T-cell (primary cell): ENCODE measurements at places on chromosomes 2 and 18.

- no peak for DNase-seq
Measured at GRCh38 chr2:129709001-129709955, 270.2 kb upstream of the RAB6C start.

DNA sequence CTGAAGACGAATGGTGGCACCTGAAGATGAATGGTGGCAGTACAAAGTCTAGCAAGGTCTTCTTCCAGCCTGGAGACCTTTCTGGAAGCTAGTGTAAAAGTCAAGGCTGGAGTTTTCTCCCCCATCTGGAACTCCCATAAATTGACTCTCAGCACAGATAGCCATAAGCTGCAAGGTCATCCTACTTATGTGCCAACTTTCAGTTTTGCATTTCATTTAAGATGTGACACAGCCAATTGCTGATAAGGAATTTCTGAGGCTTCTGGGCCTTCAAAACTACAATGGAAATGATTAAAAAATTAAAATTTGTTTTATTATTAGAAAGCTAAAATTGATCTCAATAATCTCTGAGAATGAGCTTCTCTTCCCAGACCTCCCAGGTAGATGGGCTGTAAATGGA lies 10.2 kb downstream of the XDH start:
- DNase-seq: no peak

DNA sequence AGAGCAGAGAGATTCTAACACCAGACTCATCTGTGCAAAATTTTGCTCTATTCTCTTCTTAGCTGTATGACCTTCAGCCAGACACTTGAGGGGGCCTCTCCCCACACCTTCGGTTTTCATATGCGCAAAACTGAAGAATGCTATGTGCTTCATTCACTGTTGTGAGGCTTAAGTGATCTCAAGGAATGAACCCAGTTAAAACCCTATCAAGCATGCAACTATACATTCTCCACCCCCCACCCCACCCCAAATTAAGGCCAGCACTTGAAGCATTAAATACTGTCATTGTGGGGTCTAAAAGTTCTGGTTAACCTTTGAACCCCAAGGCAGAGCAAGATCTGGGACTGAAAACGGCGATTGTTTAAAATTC lies 10.0 kb downstream of the PCARE start:
- no peak for DNase-seq

GRCh38 chr18:48840491-48840877 lies 110.3 kb downstream of the SMAD7 start:
- no peak for DNase-seq

- peak; percentile 98 for DNase-seq
Measured at GRCh38 chr2:128027278-128027800, 520 bp downstream of the SAP130 start.

GRCh38 chr2:30584116-30584515 lies 137.1 kb downstream of the LCLAT1 start:
- DNase-seq: no peak

- DNase-seq: no peak
Measured at GRCh38 chr2:102350137-102350793, 5.3 kb upstream of the IL18R1 start.

- no peak for DNase-seq
Measured at GRCh38 chr2:69191634-69192033, 178.7 kb downstream of the ANTXR1 start.

DNA sequence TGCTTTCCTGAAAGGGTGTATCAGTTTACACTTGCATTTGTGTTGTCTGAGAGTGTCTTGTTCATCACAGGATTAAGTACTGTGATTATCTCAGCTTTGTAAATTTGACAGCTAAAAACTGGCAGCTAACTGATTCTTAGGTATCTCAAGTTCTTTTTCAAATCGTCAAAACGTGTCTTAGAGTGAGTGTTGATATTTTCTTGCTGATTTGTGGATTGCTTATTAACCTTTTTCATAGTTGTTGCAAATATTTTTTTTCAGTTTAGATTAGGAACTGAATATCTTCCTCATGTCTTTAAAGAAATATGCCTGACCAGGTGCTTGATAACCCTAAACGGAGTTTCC lies 41.9 kb downstream of the LRRFIP1 start:
- no peak for DNase-seq

GRCh38 chr18:64806232-64806631 lies 657.3 kb upstream of the LINC00305 start:
- DNase-seq: no peak

GRCh38 chr2:160351956-160352355 lies 141.7 kb downstream of the RBMS1 start:
- DNase-seq: no peak

DNA sequence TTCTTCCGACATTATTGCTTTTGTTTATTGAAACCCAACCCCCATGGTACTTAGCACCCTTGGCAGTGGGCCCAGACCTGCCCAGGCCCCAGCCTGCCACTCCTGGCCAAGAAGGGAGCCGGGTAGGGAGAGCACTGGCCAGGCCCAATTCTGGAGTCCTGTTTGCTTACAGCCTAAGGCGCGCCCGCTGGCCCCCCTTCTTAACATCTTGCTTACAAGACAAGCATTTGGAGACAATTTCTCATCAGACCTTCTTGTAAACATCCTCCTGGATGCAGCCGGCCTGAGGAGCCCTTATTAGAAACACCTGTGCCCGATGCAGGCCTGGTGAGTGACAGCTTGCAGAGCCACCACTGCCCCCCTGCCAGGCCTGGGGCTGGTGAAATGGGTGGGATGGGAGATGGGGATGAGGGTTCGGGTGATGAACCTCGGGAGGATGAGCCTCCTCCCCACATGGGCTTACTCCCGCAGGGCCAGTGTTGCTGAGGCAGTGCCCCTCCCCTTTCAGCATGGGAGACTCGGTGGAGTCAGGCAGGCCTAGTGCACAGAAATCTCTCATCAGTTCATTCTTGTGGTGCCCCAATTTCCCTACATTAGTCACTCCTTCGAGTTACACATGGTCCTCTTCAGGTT lies 217.5 kb downstream of the CYP26B1 start:
- no peak for DNase-seq

- no peak for DNase-seq
Measured at GRCh38 chr18:79248495-79249060, 147.2 kb upstream of the NFATC1 start.

DNA sequence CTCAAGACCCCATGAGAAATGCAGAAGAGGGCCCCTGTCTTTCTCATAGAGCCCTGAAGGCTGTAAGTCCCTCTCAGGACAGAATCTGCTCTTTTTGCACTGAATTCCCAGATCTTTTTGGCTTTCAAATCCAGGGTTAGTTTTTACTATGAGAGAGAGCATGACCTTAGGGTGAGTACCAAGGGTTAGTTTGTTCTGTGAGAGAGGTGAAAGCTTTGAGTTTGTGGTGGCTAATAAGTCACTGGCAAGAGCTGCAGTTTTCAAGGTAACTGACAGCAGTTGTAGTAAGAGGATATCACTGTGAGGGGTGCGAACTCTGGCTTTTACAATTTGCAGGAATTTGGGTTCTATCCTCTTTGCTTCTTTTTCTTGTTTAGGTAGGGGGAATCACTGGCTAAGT lies 248.4 kb upstream of the KCNH7 start:
- no peak for DNase-seq

DNA sequence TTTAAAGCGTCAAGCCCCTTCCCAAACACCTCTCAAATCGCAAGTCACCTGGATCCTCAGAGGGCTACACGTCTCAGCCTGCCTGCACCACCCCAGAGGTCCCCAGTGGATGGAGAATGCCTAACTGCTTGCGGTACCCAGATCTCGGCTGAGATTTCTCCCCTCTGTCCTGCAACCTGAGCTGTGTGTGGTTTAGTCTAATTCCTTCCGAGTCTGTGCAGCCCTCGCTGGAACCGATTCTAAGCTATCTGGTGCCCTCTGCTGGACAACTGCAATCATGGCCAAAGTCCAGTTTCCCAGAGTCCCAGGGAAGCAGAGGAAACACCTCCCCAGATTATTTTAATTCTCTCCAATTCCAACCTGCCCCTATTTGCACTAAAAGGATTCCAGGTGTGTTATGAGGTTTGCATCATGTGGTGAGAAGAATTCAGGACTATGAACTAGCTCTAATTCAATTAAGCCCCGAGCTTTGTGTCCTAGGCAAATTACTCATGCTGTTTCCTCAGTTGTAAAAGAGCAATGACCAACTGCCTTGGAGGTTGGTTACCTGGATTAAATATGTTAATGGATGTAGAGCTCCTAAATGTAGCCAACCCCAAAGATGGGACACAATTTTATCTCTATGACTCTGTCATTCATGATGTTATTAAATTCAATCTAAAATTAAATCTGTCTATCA lies 276.1 kb upstream of the NCKAP5 start:
- peak; percentile 3 for DNase-seq

GRCh38 chr2:102783506-102784183 lies 21.8 kb downstream of the TMEM182 start:
- DNase-seq: no peak

DNA sequence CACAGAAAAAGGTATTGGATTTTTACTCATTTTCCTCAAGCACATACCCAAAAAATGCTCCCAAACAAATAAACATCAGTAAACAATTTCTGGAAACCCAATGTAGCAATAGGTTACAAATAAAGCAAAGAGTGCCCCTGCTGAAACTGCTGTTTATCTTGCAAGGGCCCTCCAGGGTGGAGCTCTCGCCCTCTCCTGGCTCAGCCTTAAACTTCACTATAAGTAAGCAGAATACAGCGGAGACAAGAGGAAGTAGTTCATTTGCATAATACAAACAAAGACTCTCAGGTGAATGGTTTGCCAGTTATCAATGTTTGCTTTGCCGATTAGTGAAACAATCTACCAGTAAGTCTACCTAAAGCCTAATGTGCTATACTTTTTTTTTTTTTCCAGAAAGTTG lies 437.6 kb downstream of the DLGAP1 start:
- DNase-seq: no peak

DNA sequence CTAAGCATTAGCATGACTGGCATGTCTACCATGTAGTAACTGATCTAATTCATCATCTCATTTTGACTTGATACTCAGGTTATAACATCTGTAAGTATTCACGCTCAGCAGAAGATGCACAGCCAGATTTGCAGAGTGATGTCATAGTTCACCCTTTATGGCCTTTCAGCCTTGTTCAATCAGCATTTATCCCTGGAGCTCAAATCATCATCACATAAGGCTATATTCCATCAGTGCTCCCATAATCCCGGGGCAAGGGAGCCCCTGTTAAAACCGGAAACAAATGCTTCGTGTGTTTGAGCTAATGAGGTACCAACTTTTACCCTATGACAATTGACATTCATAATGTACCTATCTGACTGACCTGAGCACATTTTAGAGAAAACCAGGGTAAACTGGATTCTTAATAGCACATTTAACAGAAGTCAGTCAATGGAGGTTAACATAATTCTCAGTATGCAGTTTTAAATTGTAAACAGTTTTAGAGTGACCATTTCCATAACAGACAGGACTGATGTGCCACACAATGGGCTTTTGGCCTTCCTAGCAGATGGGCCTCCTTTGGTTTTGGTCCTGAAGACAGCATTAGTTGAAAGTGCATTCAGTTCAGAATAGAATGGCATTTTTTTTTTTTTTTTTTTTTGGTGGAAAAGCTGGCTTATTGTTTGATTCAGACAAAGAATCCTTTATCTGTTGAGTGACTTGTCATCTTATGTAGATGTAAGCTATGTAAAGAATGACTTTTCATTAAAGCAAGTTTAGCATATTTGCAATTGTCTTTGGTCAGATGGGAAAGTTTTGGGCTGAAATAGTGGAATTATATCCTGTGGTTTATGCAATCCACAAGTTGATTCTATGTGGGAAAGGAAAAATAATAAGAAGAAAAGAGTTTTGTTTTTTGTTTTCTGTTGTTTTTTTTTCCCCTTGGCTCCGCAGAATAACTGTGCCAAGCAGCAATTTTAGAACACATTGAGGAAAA lies 866.0 kb upstream of the ACVR2A start:
- DNase-seq: no peak

DNA sequence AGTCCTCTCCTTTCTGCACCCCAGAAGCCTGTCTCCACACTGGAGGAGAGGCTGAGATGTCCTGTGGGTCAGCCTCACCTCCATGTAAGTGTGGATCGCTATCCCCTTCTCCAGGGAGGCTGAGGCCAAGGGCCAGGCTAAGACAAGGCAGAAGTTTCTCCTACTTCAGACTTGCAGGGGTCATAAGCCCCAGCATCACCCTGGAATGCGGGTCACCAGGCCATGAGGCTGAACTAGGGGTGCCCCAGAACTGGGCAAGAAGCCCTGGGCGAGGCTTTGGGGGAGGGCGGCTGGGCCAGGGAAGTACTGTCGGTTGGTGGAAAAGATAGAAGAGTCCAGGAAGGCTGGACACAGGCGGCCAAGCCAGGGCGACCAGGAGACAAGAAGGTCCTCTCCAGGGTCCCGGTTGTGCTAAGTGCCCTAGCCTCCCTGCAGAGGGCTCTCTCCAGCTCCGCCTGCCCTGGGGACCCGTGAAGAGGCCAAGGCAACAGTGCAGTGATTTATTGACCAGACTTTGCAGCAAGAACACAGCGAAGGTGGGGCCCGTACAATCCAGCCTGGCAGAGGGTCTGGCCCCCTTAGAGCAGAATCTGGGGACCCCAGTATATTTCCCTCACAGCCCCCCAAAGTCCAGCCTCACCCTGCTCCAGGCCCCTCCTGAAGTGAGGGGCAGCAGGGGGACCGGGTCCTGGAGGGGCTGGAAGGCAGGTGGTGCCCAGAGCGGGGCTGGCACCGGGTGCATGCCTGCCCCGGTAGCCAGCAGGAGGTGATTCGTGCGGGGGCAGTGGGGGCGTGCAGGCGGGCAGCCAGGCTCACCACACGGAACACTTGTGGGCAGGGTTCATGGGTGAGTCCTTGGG lies 8.1 kb downstream of the ECEL1 start:
- no peak for DNase-seq

DNA sequence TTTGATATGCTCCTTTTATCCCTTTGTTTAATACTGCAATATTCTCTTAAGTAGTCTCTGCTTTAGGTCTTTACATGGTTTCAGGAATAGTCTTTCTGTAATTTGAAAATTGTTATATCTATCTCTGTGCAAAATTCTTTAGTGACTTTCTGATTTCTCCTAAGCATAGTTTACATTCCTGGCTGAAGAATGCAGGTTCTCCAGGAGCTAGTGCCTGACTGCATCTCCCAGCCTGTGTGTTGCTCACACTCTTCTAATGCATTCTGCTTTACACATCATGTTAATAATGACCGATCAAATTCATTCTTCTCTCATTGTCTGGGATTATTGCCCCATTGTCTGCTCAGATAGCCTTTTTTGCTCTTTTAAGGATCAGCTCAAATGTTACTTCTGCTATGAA lies 1349.2 kb downstream of the DSC3 start:
- DNase-seq: no peak

GRCh38 chr2:205959521-205959920 lies 126.5 kb downstream of the INO80D start:
- no peak for DNase-seq
